Left ventricle myocardium inferior (tissue), 1 donor: ENCODE measurements at places on chromosomes 6 and 20. TPM values are rescaled to one million over a fixed set of nuclear protein-coding genes. Genes with fewer than 3 reads are reported as not detected.

SESN1 gene
- 44.1 TPM for total RNA-seq

TSHZ2 gene
- total RNA-seq: 3.1 TPM

GRCh38 chr20:9287826-9288225, 218.9 kb downstream of the PLCB4 start:
- H3K36me3 ChIP-seq: no peaks in the 10 kb centered on the region
- H3K4me1 ChIP-seq: peaks cover 42% of the 10 kb centered on the region
- DNase-seq: no peak
- H3K27me3 ChIP-seq: no peaks in the 10 kb centered on the region
- no peak overlapping the region for H3K27ac ChIP-seq
- H3K4me3 ChIP-seq: no peak overlapping the region

JARID2 gene
- total RNA-seq: 6.5 TPM

ULBP3 gene
- total RNA-seq: 0.99 TPM

TNXB gene
- 73.0 TPM for total RNA-seq

- peak overlapping the region; percentile 79 for H3K4me3 ChIP-seq
- peaks cover 88% of the 10 kb centered on the region for H3K4me1 ChIP-seq
- no peaks in the 10 kb centered on the region for H3K36me3 ChIP-seq
- DNase-seq: no peak
Measured at GRCh38 chr6:3749067-3749841, 2.3 kb downstream of the PXDC1 start.

RIPOR3 gene
- 6.5 TPM for total RNA-seq

GRCh38 chr20:40481337-40481736, 207.7 kb downstream of the MAFB start:
- no peaks in the 10 kb centered on the region for H3K4me1 ChIP-seq
- H3K4me3 ChIP-seq: no peak overlapping the region
- no peaks in the 10 kb centered on the region for H3K36me3 ChIP-seq
- DNase-seq: no peak
- peaks cover 13% of the 10 kb centered on the region for H3K27me3 ChIP-seq
- H3K27ac ChIP-seq: no peak overlapping the region

TBX18 gene
- 3.5 TPM for total RNA-seq

DNA sequence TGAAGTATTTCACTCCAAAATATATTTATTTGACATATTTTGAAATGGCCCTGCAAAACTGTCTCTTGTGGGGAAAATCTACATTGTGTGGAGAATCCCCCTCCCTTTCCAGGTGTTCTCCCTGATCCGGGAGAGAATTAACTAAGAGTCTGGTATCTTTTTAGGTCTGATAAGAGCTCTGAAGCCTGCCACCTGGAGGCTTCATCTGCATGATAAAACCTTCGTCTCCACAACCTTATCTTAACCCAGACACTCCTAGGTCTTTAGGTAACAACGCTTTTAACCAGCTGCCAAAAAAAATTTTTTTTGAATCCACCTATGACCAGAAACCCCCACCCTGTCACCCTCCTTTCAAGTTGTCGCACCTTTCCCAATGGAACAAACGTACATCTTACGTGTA, 43.0 kb downstream of the FAM184A start:
- peaks cover 17% of the 10 kb centered on the region for H3K4me1 ChIP-seq
- no peaks in the 10 kb centered on the region for H3K36me3 ChIP-seq
- H3K27ac ChIP-seq: peak overlapping the region; percentile 25

OOEP gene
- total RNA-seq: not detected

- no peaks in the 10 kb centered on the region for H3K27me3 ChIP-seq
- DNase-seq: peak; percentile 13
- peaks cover 52% of the 10 kb centered on the region for H3K4me1 ChIP-seq
- peaks cover 92% of the 10 kb centered on the region for H3K36me3 ChIP-seq
Measured at GRCh38 chr20:25288291-25289181, 40.7 kb downstream of the PYGB start.

LINC00237 gene
- total RNA-seq: not detected

- no peak overlapping the region for H3K27ac ChIP-seq
- peaks cover 97% of the 10 kb centered on the region for H3K27me3 ChIP-seq
- H3K4me1 ChIP-seq: peaks cover 23% of the 10 kb centered on the region
- no peak for DNase-seq
- peak overlapping the region; percentile 57 for H3K4me3 ChIP-seq
Measured at GRCh38 chr6:36131511-36132245, 1.4 kb downstream of the MAPK13 start.

LAMA4 gene
- 103 TPM for total RNA-seq

- H3K27me3 ChIP-seq: peaks cover 37% of the 10 kb centered on the region
- H3K4me3 ChIP-seq: no peak overlapping the region
- H3K4me1 ChIP-seq: no peaks in the 10 kb centered on the region
- H3K36me3 ChIP-seq: no peaks in the 10 kb centered on the region
Measured at GRCh38 chr6:19873031-19873430, 35.9 kb downstream of the ID4 start.

GRCh38 chr6:11363881-11364576, 131.6 kb upstream of the NEDD9 start:
- H3K4me3 ChIP-seq: no peak overlapping the region
- peak overlapping the region; percentile 88 for H3K27ac ChIP-seq
- H3K27me3 ChIP-seq: no peaks in the 10 kb centered on the region
- no peaks in the 10 kb centered on the region for H3K36me3 ChIP-seq
- no peak for DNase-seq
- peaks cover 46% of the 10 kb centered on the region for H3K4me1 ChIP-seq

GRCh38 chr6:165653196-165653595, 9.8 kb downstream of the PDE10A start:
- no peaks in the 10 kb centered on the region for H3K27me3 ChIP-seq
- no peak overlapping the region for H3K27ac ChIP-seq
- H3K4me3 ChIP-seq: no peak overlapping the region

TAAR8 gene
- total RNA-seq: not detected

- H3K36me3 ChIP-seq: no peaks in the 10 kb centered on the region
- DNase-seq: no peak
- peaks cover 6% of the 10 kb centered on the region for H3K27me3 ChIP-seq
Measured at GRCh38 chr6:130697271-130697994, 129.8 kb upstream of the SMLR1 start.

- DNase-seq: no peak
- H3K4me1 ChIP-seq: no peaks in the 10 kb centered on the region
- H3K36me3 ChIP-seq: no peaks in the 10 kb centered on the region
Measured at GRCh38 chr6:50935442-50935841, 116.8 kb downstream of the TFAP2B start.

LRRC1 gene
- 2.7 TPM for total RNA-seq

IL20RA gene
- 10.1 TPM for total RNA-seq

GRCh38 chr6:45808042-45808645, 207.5 kb downstream of the CLIC5 start:
- no peak overlapping the region for H3K4me3 ChIP-seq
- no peak overlapping the region for H3K27ac ChIP-seq
- H3K36me3 ChIP-seq: no peaks in the 10 kb centered on the region
- DNase-seq: no peak

- no peaks in the 10 kb centered on the region for H3K4me1 ChIP-seq
- no peak overlapping the region for H3K4me3 ChIP-seq
- DNase-seq: no peak
- no peak overlapping the region for H3K27ac ChIP-seq
- H3K27me3 ChIP-seq: no peaks in the 10 kb centered on the region
- H3K36me3 ChIP-seq: no peaks in the 10 kb centered on the region
Measured at GRCh38 chr6:49732781-49733180, 11.4 kb downstream of the CRISP3 start.

DNA sequence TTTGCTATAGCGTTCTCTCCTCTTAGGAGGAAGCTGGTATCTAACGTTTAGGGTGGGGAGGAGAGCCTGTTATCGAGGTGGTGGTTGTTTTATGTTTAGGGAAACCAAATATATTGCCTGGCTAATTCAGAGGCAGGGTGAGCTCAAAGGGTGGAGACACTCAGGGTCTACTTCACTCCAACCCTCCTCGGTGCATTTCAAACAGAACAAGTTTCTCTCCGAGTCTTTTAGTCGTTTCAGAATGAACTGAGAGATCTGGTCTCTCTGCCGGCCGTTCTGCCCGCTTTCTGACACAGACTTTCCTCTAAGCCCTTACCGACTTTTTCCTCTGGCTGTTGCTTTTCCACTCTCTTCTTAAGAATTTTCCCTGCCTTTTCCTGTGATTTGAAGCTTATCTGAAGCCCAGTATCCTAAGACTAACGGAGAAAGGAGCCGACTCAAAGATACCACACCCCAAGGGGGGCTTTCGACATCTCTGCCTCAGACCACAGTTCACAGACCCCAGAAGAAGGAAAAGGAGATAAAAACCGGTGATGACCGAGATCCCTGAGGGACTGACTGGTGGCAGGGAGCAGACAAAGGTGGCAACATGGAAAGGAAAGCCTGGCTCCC, 865 bp downstream of the STK38 start:
- no peak for DNase-seq
- peaks cover 51% of the 10 kb centered on the region for H3K4me1 ChIP-seq
- H3K27ac ChIP-seq: peak overlapping the region; percentile 99
- no peaks in the 10 kb centered on the region for H3K27me3 ChIP-seq

- no peak overlapping the region for H3K27ac ChIP-seq
- no peaks in the 10 kb centered on the region for H3K27me3 ChIP-seq
- H3K4me1 ChIP-seq: peaks cover 14% of the 10 kb centered on the region
Measured at GRCh38 chr6:31892821-31893220, 4.7 kb downstream of the EHMT2 start.

- no peak overlapping the region for H3K4me3 ChIP-seq
- H3K27me3 ChIP-seq: no peaks in the 10 kb centered on the region
- H3K36me3 ChIP-seq: no peaks in the 10 kb centered on the region
- peaks cover 56% of the 10 kb centered on the region for H3K4me1 ChIP-seq
- no peak for DNase-seq
Measured at GRCh38 chr6:137698636-137699030, 168.4 kb upstream of the TNFAIP3 start.

DNA sequence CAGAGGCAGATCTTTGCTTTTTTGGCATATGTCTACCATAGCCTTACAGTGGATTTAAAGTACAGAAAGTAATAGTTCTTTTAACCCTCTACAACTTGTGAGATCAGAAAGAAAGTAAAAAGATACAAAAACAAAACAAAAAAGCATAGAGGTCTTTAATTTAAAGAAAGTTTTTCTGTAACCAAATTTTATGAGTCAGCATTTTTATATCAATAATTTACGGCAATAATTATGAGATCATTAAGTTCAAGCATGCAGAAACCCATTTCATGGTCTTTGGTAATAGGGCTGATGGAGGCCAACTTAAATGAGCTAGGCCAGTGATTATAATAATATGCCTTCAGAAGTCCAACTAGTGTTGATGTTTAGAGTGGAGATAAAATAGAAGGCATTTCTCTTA, 145.9 kb downstream of the AIG1 start:
- no peak overlapping the region for H3K4me3 ChIP-seq
- peaks cover 37% of the 10 kb centered on the region for H3K4me1 ChIP-seq
- H3K27me3 ChIP-seq: no peaks in the 10 kb centered on the region
- H3K36me3 ChIP-seq: peaks cover 5% of the 10 kb centered on the region

- DNase-seq: peak; percentile 33
- no peak overlapping the region for H3K27ac ChIP-seq
- H3K27me3 ChIP-seq: peaks cover 91% of the 10 kb centered on the region
- H3K36me3 ChIP-seq: no peaks in the 10 kb centered on the region
Measured at GRCh38 chr6:33812669-33813068, 8.9 kb upstream of the MLN start.

- no peaks in the 10 kb centered on the region for H3K36me3 ChIP-seq
- no peak for DNase-seq
- no peaks in the 10 kb centered on the region for H3K4me1 ChIP-seq
- no peaks in the 10 kb centered on the region for H3K27me3 ChIP-seq
- no peak overlapping the region for H3K27ac ChIP-seq
Measured at GRCh38 chr6:131545317-131545716, 27.7 kb upstream of the ARG1 start.

DNA sequence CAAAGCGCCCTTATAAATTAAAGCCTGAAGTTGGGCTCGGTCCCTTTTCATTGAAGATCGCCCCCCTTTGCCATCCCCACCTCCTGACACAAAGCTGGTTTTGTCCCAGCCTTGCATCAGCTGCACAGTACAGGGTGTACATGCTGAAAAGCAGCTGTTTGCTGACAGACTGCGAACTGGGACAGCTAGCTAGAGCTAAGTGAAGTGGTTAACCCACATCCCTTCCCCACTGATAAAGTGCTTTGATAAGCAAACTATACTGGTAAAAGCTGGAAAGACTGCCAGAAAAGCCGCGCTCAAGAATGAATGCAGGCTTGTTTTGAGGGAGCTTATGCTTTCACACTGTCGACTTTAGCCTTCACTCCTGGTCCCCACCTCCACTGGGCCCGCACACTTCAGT, 207.3 kb downstream of the GMDS start:
- no peaks in the 10 kb centered on the region for H3K27me3 ChIP-seq
- H3K36me3 ChIP-seq: no peaks in the 10 kb centered on the region
- H3K4me1 ChIP-seq: no peaks in the 10 kb centered on the region
- no peak overlapping the region for H3K27ac ChIP-seq

- no peaks in the 10 kb centered on the region for H3K27me3 ChIP-seq
- H3K4me1 ChIP-seq: no peaks in the 10 kb centered on the region
- no peak overlapping the region for H3K27ac ChIP-seq
- H3K4me3 ChIP-seq: no peak overlapping the region
Measured at GRCh38 chr20:23326774-23327173, 23.8 kb upstream of the NXT1 start.

- no peak for DNase-seq
- H3K27me3 ChIP-seq: no peaks in the 10 kb centered on the region
- peak overlapping the region; percentile 58 for H3K27ac ChIP-seq
- H3K4me1 ChIP-seq: peaks cover 38% of the 10 kb centered on the region
Measured at GRCh38 chr20:34082232-34082887, 29.7 kb downstream of the EIF2S2 start.

MAP7 gene
- 3.1 TPM for total RNA-seq

DNA sequence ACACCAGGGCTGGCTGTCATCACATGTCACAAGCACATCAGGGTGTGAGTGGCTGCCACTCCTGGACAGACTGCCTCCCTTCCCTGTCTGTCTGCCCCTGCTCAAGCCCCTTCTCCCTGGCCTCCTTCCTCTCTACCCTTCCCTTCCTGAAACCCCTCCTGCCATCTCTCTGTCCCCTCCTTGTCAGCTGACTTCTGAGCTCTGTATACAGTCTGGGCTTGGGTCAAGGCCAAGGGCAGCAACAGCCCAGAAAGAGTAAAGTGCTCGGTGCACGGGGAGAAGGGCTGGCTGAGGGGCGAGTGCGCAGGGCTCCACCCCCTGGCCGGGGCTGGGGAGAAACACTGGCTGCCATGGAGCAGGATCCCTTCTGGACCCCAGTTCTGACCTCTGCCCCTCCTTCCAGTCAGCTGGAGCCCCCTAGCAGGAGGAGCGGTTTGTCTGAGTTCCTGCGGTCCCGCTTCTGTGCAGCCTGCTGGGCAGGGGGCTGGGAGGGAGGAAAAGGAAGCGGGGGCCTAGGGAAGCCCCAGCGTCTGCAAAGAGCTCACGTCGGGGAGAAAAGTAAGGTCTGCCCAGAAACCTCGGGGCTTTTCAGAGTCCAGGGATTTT, 2.0 kb downstream of the LKAAEAR1 start:
- H3K27me3 ChIP-seq: peaks cover 33% of the 10 kb centered on the region
- peaks cover 54% of the 10 kb centered on the region for H3K4me1 ChIP-seq
- H3K36me3 ChIP-seq: no peaks in the 10 kb centered on the region
- no peak overlapping the region for H3K27ac ChIP-seq
- DNase-seq: no peak

KCNQ2 gene
- total RNA-seq: 2.3 TPM

GRCh38 chr20:57769756-57770155, 59.9 kb upstream of the PMEPA1 start:
- no peaks in the 10 kb centered on the region for H3K36me3 ChIP-seq
- H3K27me3 ChIP-seq: peaks cover 18% of the 10 kb centered on the region
- no peak overlapping the region for H3K4me3 ChIP-seq
- H3K4me1 ChIP-seq: no peaks in the 10 kb centered on the region
- no peak for DNase-seq
- no peak overlapping the region for H3K27ac ChIP-seq

MAP3K5 gene
- 44.1 TPM for total RNA-seq
